Activated CD4-positive, alpha-beta T cell treated with anti-CD3 and anti-CD28 coated beads, Interleukin-2, amount 50 U/mL, for 16 hours (primary cell): ENCODE measurements at places on chromosomes 2 and 18.

DNA sequence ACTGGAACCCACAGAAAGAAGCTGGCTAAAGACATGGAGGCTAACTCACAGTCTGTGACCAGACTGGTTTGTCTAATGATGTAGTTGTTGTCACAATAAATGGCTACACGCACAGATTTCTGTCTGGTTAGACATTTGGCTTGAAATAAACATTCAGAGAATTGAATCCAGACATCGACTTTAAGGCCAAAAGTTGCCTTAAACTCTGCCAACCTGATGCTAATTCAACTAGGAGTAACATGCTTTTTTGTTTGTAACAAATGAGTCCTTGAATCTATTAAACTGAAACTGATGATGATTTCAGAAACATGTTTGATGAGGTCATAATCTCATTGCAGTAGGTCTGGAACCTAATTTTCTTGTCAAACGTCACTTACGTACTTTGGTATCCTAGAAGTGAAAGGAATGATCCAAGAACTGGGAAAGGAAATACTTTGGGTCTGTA, 123.8 kb downstream of the ERBB4 start:
- DNase-seq = no peak

DNA sequence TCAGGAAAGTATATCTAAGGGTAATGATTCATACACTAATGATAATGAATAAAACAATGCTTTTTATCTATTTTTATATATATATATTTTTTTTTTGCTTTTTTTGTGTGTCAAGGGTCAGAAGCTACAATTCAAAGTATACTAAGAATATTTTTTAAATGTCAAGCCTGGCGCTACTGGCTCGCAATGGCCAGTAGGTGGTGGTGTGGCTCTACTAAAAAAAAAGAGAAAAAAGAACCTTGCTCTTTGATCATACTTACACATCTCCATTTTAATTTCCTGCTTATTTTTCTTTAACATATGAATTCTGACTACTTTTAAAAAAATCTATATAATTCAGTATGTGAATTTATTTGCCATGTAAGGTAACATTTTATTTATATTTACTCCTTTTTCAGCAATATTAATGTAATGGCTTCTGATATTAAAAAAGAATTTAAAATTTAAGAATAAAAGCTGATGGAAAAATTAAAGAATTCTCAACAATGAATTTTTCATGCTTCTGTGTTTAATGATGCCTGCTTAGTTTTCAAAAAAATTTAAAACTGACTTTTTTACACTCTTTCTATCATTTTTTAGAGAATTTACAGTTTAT, 232.9 kb downstream of the GULP1 start:
- DNase-seq = peak; percentile 9

DNA sequence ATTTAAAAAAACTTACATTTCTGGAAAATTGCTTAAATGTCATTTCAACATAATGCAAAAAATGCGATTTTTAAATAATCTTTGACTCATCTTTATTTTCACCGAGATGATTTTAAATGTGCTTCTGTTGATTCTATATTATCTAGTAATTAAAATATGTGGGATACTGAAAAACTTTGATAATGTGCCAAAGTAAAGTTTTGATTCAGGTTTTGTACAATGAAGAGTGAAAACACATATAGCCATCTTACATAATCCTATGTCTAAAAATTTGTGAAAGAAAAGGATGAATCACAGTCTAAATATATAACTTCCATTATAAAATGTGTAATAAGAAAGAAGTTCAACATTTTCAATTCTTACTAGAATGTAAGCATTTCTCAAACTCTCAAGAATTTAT, 204.3 kb upstream of the ZC3H15 start:
- DNase-seq = no peak

DNA sequence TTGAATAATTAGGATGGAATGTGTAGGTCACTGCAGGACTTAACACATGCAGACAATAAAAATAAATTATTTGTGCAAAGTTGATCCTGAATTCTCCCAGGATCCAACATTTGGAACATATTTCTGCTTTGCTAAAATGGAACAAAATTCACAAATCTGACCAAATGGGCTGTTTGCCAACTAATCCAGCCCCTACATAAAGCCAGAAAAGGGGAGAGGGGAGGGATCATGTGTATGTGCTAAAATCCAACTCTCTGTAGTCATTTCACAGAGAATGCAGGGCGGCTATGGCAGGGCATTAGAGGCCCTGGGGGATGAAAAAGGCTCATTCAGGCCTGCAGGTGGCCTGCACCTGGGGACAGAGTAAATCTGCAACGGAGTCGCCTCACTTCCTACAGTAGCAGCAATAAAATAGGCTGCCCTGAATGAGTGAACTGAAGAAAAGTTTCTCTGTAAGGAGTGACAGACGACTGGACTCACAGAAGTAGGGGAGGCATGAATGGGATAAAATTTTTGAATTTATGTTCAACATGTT, 4.0 kb upstream of the ZFP36L2 start:
- DNase-seq = no peak

- no peak for DNase-seq
Observed at GRCh38 chr2:68388772-68389171, 23.7 kb downstream of the PLEK start.

DNA sequence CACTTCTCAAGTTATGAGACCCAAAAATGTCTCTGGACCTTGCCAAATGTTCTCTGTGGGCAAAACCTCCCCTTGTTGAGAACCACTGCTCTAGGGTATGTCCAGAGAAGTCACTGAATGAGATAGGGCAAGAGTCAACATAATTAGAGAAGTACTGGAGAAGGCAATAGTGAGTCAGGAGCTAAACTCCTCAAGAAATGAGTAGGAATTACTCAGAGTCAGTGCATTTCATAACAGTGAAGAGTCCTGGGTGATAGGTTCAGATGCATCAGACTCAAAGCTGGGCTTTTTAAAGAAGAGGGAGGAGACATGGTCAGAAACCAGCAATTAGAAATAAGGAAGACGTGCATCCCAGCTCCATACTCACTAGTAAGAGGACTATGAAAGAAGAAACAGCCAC, 38.6 kb upstream of the IHH start:
- DNase-seq = no peak

DNA sequence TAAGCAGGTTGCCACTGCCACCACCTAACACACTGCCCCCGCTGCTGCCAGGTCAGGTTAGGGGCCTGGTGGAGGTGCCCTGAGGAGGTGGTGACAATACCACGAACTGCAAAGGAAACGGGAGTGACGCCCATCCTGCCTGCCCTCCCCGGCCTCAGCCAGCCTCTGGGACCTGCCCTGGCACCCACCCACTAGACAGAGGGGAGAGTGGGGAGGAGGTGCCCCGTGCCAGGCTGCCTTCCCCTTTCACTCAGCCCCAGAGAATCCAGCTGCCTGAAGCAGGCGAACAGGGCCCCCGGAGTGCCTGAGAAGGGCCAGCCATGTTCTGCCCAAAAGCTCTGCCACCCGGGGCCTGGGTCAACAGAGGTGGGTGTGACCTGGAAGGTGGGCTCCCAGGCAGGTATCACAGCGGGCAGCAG, 44.5 kb upstream of the FOSL2 start:
- DNase-seq = peak; percentile 55

- DNase-seq = no peak
Observed at GRCh38 chr18:3321133-3321812, 59.3 kb downstream of the MYL12B start.

DNA sequence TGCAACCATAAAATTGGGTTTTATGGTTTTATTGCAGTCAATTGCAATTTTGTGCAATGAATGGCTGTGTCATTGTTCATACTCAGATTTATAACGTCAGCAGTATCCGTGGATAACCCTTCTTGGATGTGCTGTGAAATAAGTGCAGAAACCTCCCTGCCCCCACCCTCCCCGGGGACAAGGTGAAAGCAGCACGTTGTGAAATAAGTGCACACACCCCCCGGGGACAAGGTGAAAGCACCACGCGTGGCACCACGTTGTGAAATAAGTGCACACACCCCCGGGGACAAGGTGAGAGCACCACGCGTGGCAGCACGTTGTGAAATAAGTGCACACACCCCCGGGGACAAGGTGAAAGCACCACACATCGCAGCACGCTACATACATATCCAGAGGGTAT, 93.6 kb upstream of the NFATC1 start:
- no peak for DNase-seq

GRCh38 chr18:56431551-56431950, 206.8 kb downstream of the TXNL1 start:
- DNase-seq = no peak

DNA sequence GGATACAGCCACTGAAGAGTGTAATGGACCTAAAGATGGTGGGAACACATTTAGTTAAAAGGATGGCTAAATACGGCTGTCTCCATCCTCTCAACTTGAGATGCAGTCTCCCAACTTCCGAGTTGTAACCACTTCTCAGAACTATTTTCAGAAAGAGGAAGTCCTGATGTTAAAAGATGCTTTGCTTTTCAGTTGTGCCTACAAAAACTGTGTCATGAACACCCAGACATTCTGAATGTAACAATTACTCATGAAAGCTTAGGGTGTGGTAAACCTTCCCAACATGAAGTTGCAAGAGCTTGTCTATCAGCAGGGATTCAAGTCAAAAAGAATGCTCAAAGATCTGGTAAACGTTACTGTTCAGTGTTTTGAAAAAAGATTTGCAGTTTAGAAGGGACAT, 147.9 kb downstream of the DOCK10 start:
- peak; percentile 55 for DNase-seq

DNA sequence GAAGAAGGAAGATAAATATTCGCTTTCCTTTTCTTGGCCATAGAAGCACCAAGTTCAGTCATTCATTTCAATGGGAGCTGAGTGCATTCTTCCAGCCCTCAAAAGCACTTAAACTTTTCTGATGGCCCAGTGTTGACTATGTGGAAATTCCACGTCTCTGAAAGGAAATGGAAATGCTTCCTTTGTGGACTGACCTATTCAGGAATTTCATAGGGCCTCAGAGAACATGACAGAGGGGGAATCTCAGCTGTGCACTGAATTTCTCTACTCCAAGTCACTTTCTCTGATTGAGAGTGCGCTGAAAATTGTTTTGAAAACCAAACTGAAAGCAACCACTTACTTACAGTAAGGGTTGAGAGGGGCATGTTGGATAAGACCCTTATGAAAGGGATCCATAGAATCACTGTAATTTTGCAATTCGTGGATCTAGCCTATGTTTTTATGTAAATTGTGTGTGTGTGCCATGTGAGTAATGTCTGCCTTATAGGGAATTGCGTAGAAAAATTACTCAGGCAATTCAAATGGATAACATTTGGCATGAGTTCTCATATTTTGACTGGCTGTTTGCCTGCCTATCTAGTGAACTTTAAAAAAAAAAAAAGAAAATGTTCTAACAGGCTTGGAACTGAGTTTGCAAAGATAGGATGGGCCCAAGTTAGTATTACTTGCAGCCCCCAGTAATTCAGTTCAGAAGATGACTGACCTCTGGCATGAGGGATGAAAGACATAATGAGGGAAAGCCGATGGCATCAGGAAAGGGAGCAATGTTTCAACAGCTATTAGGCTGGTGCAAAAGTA, 437.0 kb downstream of the PTPRM start:
- DNase-seq = no peak

DNA sequence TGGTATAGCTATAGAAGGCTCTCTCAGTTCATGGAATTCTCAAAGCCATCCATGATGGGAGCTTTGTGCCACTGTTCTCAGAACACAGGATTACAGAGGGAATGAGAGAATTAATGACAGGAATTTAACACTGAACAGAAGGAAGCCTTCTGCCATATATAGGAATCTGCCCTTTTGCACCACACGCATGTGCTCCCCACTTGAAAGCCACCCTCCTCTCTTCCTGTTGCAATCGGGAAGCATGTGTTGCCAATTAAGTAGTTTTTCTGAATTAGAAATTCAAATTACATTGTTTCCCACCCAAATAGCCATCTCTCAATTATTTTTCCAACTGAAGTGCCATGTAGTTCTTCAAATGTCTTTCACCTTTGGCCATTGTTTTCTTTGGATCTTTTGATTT, 71.3 kb downstream of the C1D start:
- DNase-seq = no peak

DNA sequence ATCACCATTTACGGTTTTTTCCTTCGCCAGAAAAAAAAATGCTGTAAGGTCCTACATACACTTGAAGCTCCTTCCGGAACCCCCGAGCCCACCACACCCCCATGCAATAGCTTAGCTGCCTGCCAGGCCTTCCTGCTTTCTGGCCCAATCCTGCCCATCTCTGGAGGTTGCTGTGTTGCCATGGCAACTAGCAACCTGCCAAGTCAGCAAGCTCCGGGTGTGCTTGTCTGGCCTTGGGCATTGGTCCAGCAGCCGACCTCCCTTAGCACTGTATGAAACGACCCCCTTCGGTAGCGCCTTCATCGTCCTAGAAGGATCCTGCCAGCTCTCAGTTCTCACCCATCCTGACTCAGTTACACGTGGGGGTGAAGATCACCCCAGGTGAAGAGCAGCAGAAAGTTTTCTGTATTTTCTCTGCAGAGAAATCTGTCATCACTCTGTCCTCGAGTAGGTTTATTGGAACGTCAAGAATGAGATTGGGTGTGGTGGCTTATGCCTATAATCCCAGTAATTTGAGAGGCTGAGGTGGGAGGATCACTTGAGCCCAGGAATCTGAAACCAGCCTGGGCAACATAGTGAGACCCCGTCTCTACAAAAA, 47.4 kb upstream of the MTCL1 start:
- no peak for DNase-seq

- DNase-seq = no peak
Observed at GRCh38 chr18:79466591-79466990, 70.9 kb downstream of the NFATC1 start.

DNA sequence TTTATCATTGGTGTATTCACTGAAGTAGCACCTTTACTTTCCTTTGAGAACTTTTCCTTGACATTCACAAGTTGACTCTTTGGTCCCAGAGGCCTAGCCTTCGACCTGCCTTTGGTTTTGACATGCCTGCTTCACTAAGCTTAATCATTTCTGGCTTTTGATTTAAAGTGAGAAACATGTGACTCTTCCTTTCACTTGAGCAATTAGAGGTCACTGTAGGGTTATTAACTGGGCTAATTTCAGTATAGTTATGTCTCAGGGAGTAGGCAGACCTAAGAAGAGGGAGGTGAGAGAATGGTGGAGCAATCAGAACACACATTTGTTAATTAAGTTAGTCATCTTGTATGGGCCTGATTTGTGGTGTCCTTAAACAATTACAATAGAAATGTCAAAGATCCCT, 1040.7 kb upstream of the SLC39A10 start:
- no peak for DNase-seq

GRCh38 chr2:111636905-111637304, 247.1 kb downstream of the ANAPC1 start:
- no peak for DNase-seq

- no peak for DNase-seq
Observed at GRCh38 chr2:158131483-158131912, 29.8 kb downstream of the UPP2 start.
